ENCODE measurements at places on chromosomes 7 and 10. TPM values are rescaled to one million over a fixed set of nuclear protein-coding genes. Genes with fewer than 3 reads are reported as not detected.

Gene LLCFC1
- total RNA-seq = not detected

Gene WDR86
- total RNA-seq = not detected

Gene FEZF1
- total RNA-seq = not detected

Gene OPN4
- total RNA-seq = not detected

Gene CFAP58
- total RNA-seq = 1.3 TPM
